Activated CD4-positive, alpha-beta T cell treated with anti-CD3 and anti-CD28 coated beads for 24 hours (primary cell): ENCODE measurements at places on chromosomes 1 and 21.

GRCh38 chr1:207248544-207249198, 72.8 kb upstream of the CD55 start:
- no peak for DNase-seq

DNA sequence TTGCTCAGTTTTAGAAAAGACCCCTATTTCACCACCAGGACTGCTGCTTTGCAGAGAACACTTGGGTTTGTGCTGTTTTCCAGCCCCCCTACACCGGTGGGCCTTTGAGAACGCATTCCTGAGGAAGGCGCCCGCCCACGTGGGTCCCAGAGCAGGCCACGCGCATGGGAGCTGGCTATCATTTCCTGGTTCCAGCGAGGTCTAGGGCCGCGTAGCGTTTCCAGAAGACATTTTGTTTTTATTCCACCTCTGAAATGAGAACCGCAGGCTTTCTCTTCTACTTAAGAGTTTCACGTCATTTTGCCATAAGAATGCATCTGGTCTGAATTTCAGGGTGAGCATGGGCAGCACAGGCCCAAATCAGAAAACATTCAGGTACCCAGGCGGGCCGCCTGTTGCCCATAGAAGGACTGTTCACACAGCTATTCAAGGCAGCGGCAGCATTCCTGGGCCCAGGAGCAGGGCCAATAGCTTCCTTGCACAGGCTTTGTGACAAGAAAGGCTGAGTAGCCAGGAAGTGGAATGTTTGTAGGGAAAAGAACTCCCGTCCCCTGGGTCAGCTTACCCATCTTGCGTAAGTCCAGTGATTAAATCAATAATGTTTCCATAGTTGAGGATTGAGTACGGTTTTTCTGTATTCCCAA, 1.4 kb upstream of the KLHL21 start:
- DNase-seq, result no peak

- DNase-seq, result no peak
These were observed 40.6 kb upstream of the TSNAX start for GRCh38 chr1:231487910-231488309.

DNA sequence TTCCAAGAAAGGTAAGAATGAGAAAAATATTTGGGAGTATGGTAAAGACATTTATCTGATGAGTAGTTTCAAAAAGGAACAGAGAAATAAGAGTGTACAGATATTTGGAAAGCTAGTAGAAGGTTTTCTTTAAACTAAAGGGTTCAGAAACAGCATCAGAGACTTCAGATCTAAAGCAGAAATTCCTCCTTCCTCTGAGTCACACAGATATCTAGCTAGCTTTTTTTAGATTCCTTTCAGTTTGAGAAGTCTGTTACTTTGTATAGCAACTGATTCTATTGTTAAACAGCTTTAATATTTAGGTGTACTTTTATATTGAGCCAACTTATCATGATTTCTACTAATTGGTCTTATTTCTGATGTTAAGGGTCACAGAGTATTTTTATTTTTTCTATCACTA, 4.7 kb downstream of the AMY2B start:
- no peak for DNase-seq

GRCh38 chr1:242055749-242056320, 56.9 kb upstream of the MAP1LC3C start:
- no peak for DNase-seq

- DNase-seq, result no peak
These were observed 125.8 kb downstream of the CTH start for GRCh38 chr1:70536708-70537366.

- DNase-seq, result no peak
These were observed 49.3 kb downstream of the STX6 start for GRCh38 chr1:180973369-180973768.

DNA sequence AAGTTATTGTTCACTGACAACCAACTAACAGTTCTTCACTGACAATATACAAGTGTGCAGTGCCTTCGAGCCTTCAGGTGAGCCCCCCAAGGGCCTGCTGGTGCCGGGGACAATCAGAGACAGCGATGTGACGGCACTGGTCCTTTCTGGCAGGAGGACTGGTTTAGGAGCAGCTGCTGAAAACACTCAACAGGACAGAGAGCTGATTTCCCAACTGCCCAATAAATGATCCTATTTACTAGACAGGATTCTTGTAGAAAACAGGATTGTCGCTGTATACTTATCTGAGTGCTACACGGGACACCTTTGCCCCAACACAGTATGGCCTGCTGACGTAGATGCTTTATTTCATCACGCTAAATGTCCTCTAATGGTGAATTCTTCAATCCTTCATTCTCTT, 65.4 kb downstream of the TP53BP2 start:
- no peak for DNase-seq

GRCh38 chr1:54006508-54006907, 11.5 kb downstream of the LDLRAD1 start:
- DNase-seq, result no peak

GRCh38 chr1:169867012-169867675, 26.6 kb downstream of the SCYL3 start:
- DNase-seq, result no peak

DNA sequence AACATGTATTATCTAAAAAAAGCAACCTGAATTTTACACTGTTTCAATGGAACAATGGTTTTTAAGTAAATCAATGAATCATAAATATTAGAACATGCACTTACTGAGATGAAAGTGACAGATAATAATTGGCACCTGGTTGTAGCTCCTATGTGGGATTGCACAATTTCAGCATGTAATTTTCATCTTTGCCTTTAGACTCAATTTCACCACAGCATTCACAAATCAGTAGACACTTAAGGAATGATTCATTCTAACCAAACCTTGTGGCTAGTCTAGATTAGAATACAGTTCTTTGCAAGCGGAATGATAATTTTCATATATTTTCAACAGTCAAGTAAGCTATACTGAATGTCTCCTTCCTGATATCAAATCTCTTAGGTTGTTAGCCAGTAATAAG, 853.4 kb downstream of the KCNT2 start:
- no peak for DNase-seq

DNA sequence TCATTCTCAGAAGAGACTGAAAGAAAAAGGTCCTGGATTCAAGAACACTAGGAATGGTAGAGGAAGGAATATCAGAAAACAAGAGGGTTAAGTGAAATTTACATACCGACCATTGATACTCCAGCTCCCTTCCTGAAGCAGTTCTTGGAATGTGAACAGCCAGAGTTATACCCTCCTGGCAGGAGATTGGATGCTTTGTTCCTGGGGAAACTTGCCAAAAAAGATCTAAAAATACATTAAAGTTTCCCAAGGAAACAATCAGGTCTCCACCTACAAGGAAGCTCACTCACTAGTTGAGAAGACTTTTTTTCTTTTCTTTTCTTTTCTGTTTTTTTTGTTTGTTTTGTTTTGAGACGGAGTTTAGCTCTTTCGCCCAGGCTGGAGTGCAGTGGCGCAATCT, 91.1 kb downstream of the HLX start:
- DNase-seq, result no peak

- no peak for DNase-seq
These were observed 51.0 kb downstream of the PGBD5 start for GRCh38 chr1:230375147-230375546.

GRCh38 chr1:41681331-41682098, 197.0 kb upstream of the EDN2 start:
- DNase-seq, result no peak

DNA sequence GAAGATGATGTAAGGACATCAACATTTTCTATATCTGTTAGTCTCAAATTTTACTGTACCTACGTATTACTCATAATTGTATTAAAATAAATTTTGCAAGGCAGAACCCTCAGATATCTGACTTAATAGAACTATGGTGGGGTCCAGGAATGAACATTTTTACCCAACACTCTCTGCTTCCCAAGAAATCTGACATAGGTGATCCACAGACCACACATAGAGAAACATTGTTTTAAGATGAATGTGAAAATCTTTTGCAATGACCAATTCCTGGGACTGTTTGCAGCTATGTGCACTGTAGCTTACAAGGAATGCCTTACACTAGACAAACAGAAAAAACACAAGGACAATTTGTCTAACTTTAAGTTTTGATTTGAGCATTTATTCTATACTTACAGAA, 645.6 kb upstream of the ADGRL2 start:
- no peak for DNase-seq

GRCh38 chr1:207221934-207222351, 99.5 kb upstream of the CD55 start:
- no peak for DNase-seq

DNA sequence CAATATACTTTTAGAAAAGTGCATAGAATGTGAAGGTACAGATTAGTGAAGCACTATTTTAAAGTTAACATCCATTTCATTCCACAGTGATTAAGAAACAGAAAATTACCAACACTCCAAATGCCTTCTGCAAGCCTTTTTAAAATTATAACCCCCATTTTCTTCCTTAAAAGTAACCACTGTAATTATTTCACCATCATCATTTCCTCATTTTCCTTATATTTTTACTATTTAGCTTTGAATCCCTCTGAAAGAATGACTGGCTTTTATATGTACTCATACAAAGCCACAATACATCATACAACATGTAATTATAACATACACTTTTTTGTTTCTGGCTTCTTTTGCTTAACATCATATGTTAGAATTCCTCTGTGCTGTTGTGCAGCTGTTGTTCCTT, 6.5 kb upstream of the NEGR1 start:
- no peak for DNase-seq

- no peak for DNase-seq
These were observed 51.7 kb upstream of the TARBP1 start for GRCh38 chr1:234530672-234531071.

DNA sequence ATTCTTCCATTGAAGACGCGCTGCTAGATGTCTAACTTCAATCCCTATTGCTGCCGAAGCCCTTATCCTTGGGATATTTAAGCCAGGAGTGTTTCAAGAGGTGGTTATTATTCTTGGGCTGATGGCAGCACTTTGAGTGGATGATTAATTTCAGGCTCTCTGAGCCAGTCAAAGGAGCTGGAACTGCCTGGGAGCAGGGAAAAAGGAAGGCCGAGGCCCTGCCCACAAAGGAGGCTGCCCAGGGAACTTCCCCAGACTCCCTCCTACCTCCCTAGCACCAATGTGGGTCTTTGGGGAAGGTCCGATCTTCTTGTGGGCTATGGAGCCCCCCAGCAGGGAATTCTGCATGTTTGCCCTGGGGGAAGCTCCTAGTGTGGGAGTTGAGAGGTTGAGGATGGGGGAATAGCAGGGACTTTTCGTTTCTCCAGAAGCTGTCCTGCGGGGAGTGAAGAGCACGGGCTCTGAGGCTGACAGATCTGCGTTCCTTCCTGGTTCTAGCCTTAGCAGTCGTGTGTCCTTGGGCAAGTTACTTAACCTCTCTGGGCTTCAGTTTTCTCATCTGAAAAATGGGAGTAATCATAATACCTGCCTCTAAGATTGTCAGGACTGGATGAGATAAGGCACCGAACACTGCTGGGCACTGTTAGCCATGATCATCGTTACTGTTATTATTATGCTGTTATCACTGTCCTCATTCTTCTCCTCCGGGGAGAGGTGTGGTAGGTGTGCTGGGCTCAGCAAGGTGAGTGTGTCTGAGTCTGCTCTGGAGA, 6.3 kb downstream of the KCNQ4 start:
- no peak for DNase-seq
